Esophagus muscularis mucosa (tissue), 4 donors: ENCODE measurements at places on chromosomes 3 and 15.
A peak's percentile ranks its signal among the peaks of the same experiment; 100 is the strongest.

DNA sequence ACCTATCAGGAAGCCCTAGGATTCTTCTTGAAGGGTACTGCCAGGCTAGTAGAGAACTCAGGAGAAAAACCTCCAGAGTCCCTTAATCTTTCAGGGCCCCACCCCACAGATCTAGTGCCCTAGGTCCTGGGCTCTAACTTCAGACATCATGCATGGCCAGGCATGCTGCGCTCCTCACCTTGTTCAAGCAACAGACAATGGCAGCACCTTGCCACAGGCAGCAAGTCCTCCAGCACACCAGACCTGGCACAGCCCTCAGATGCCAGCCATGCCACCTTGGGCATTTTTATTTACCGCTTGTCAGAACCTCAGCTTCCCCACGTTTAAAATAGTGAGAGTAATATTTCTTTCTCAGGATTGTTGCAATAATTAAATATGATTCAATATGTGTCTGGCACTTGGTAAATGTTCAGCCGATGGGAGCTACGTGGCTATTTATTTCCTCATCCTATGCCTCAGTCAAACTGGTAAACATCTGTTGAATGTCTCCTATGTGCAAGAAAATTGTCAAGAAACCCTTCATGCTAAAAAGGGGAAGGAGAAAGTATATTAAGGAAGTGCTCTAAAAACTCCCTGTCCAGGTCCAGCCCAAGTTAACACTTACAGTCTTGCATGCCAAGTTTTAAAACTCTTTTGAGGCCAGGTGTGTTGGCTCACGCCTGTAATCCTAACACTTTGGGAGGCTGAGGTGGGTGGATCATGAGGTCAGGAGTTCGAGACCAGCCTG, 14.5 kb upstream of the CCR1 start:
- peak; percentile 78 for DNase-seq

GRCh38 chr3:170128977-170129431, 52.5 kb downstream of the PHC3 start:
- DNase-seq = no peak

GRCh38 chr3:113555138-113555537, 22.8 kb downstream of the SIDT1 start:
- DNase-seq = no peak

DNA sequence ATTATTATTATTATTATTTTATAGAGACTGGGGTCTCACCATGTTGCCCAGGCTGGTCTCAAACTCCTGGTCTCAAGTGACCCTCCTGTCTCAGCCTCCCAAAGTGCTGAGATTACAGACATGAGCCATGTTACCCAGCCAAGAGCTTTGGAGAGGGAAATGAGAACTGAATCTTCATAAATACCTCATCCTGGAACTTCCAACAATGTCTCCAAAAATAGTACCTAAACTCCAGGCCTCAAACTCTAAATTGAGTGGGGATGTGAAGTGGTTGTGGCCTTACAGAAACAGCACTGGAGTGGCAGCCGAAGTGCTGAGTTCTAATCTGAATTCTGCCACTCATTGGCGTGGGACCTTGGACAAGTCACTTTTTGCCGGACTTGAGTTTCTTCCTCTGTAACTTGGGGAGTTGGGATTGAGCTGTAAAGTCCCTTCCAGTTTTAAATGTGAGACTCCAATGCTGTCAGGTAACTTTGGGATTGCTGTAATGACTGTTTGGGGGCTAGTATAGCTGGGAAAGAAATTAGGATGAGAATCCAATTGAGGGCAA, 10.0 kb upstream of the SRP14 start:
- DNase-seq = peak; percentile 3

- no peak for DNase-seq
These were observed 271.0 kb downstream of the EDEM1 start for GRCh38 chr3:5458526-5458925.
